Activated T-cell treated with anti-CD3 and anti-CD28 coated beads, Interleukin-2, amount 50 U/mL, for 1 hour (primary cell): ENCODE measurements at places on chromosomes 12 and 14.
A peak's percentile ranks its signal among the peaks of the same experiment; 100 is the strongest.

DNA sequence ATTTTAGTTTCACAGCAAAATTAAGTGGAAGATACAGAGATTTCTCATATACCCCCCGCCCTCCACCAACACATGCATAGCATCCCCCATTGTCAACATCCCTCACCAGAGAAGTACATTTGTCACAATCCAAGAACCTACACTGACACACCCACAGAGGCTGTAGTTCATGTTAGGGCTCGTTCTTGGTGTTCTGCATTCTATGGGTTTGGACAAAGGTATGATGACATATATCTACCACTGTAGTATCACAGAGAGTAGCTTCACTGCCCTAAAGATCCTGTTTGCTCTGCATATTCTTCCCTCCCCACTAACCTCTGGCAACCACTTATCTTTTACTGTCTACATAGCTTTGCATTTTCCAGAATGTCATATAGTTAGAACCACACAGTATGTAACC, 444.6 kb upstream of the DCN start:
- DNase-seq = no peak

DNA sequence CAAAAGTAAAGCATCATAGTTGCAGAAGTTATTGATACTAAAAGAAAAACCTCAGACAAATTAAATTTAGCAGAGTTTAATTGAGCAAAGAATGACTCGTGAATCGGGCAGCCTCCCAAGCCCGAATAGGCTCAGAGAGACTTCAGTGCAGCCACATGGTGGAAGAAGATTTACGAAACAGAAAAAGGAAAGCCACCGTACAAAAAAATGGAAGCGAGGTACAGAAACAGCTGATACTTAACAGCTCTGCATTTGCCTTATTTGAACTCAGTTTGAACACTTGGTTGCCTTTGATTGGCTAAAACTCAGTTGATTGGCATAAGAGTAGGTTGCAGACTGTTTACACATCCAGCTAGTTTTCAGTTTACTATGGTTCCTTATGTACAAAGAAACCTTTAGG, 12.9 kb downstream of the TTC9 start:
- peak; percentile 32 for DNase-seq

DNA sequence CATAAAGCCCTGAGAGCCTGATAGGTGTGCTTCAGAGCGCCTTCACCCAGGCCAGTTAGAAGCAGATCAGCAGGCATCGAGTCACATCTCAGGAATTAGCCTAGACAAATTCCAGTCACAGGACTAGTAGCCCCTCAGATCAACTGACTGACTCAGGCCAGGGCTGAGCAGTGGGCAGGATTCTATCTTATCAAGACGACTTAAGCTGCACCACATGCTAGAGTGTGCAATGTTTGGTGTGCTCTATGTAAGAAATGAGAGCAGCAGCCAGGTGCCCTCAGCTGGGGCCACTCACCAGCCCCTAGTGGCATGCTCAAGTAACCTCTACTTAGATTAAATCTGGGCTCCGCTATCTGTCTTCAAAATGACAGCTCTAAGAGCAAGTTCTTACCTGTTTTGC, 19.7 kb upstream of the NGB start:
- no peak for DNase-seq

GRCh38 chr12:130645751-130646150, 70.3 kb downstream of the RIMBP2 start:
- no peak for DNase-seq

DNA sequence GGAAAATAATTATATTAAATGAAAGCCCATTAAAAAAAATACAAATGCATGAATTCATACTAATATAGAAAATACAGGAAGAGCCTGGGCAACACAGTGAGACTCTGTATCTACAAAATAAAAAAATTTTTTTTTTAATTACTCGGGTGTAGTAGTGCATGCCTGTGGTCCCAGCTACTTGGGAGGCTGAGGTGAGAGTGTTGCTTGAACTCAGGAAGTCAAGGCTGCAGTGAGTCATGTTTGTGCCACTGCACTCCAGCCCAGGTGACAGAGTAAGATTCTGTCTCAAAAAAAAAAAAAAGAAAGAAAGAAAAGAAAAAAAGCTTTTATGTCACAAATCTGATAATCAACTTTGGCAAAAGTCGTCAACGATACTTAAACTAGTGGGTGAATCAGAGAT, 80.6 kb upstream of the PLEKHA5 start:
- no peak for DNase-seq

DNA sequence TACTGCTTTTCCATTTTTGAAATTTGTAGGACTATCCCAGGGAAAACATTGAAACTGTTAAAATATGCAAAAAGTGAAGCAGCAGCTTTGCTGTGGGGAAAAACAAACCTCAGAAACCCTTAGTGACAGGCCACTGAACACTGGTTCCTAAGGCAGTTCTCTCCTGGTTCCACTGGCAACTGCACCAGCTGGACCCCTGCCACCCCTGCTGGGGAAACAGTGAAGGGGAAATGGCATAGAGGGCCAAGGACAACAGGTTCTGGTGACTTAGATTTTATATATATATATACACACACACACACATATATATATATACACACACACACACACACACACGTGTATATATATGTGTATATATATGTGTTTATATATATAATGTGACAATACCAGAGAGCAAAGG, 16.2 kb upstream of the KRT7 start:
- DNase-seq = no peak

DNA sequence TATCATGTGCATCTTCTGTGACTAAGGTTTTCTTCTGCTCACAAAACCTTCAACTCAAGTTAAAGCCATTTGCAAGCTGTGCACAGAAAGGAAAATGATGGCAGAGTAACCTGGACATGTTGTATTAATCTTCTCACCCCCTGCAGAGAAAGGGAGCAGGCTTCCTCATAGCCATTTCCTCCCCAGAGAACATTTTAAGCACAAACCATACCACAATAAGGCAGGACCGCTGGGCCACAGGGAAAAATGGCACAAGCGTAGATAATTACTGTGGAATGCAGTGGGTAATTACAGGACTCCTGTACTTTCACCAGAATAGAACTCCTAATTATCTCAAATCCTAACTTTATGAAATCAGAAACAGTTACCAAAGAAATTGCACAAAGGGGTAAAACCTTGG, 215.7 kb downstream of the KIF21A start:
- DNase-seq = no peak

- peak; percentile 66 for DNase-seq
Measured at GRCh38 chr14:23068789-23069412, 11.6 kb upstream of the CDH24 start.

- DNase-seq = no peak
Measured at GRCh38 chr12:98351089-98351488, 164.3 kb upstream of the TMPO start.

- no peak for DNase-seq
Measured at GRCh38 chr14:64726585-64726890, 22.3 kb downstream of the PLEKHG3 start.

DNA sequence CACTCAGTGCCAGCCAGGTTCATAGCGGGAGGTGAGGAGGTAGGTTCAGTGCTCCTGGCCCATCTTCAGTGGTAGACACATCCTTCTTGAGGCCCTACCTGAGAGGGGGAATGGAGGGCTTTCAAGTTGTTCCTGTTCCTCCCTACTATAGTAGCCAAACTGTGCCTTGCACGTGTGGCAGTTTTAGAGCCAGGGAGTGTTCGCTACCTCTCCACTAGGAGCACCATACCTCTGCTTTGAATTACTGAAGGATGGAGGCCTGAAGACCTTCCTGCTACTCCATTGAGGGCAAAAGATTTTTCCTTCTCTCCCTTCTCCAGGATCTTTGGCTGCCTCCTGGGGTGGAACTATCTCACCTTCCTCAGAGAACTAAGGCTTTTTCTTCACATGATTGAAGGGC, 5.9 kb upstream of the ALG10 start:
- DNase-seq = no peak
